ENCODE measurements at places on chromosomes 1 and 21.

- no peak for DNase-seq
Observed at GRCh38 chr1:58780836-58781452, 2.9 kb downstream of the JUN start.

GRCh38 chr1:77378723-77379535 is 97.1 kb downstream of the AK5 start:
- DNase-seq, result no peak

DNA sequence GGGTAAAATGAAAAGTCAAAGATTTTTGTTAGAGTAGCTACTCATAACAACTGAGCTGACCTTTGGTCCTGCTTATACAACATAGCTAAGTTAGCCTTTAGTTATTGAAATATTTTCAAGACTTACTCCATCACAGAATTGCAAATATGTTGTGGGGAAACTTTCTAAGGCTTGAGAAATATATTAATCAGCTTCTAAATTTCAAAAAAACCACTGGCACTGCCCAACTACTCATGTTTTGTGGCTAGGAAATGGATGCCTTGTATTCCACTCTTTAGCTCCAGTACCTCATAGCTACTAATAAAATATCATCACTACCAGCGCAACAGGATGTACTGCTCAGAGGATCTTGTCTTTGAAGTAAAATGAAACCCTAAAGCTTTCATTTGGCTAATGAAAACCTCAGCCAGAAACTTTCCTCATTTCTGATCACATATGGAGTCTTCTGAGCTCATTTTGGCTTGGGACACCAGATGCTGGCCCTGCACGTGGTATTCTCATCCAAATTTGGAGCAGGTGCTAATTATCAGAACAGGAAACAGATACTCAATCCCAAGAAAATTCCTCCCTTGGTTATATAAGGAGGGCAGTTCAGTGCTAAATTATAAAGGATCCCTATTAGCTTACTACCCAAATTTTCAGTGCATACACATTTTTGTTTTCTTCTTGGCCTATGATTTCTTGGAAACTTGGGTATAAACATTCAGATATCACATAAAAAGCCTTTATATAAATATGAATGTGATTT is 690.7 kb downstream of the ADGRL2 start:
- DNase-seq, result no peak

- DNase-seq, result no peak
Observed at GRCh38 chr1:192884241-192884640, 75.4 kb downstream of the RGS2 start.

GRCh38 chr1:7344299-7344698 is 426.8 kb upstream of the VAMP3 start:
- DNase-seq, result no peak

DNA sequence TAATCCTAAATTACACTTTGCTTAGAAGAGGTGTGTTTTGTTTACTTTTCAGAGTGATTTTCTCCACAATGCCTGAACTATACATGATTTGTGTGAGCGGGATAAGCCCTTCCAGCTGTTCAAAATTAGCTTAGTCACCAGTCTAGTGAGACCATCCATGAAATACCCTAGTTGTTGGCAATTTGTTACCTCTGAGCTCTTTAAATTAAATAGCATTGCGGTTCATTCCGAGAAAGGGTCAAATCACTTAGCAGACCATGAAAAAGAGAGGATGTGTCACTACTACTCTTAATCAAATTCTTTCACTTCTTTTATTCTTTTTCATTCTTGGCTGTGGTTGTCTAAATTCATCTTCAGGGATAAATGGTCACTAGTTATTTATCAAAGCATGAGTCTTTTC is 11.9 kb upstream of the VAV3 start:
- DNase-seq, result no peak

- no peak for DNase-seq
Observed at GRCh38 chr21:42651515-42652401, 1.7 kb upstream of the PDE9A start.

DNA sequence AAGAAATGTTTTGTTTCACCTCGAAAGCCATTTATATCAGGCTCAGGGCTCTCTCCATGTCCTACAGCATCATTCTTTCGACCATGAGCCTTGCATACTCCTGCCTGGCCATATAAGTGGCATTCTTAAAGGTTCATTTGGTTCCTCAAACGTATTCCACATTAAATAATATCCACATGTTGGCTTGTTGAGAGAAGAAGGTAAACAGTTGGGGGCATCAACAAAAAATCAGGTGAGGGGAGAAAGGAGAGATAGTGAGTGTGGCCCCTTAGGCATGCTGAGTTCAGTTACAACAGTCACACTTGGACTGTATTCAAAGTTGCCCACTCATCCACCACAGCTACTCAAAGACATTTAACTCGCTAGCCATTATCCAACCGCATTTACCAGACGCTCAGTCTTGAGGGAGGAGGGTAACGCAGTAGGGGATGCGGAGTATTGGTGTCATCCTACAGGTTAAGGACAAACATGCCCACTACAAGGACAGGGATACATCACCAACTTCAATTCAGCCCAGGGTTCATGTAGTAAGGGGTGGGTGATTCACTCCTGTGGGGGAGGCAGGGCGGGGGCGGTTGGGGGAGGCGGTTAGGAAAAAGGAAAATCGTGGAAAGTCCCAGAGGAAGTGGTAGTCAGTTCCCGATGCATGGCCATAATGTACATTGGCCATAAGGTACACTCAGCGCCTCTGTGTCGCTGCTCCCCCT is 1.4 kb downstream of the ZNF697 start:
- DNase-seq, result no peak

DNA sequence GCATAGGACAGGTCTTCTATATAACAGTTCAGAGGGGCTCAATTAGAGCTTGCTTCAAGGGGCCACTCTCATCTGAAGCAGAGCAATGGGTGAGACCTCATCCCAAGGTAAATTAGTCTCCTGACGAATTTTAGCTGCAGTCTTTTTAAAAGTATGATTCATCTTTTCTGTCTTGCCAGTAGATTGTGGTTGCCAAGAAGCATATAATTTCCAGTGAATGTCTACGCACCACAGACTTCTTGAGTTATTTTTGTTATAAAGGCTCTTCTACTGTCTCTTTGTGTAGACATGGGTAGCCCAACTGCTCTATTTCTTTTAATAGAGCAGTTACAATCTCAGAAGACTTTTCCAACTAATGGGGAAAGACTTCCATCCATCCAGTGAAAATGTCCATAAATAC is 108.9 kb upstream of the FMN2 start:
- no peak for DNase-seq

GRCh38 chr21:39386194-39386593 is 37.3 kb upstream of the HMGN1 start:
- peak; percentile 36 for DNase-seq

- no peak for DNase-seq
Observed at GRCh38 chr1:155186794-155187455, 13.3 kb downstream of the TRIM46 start.

DNA sequence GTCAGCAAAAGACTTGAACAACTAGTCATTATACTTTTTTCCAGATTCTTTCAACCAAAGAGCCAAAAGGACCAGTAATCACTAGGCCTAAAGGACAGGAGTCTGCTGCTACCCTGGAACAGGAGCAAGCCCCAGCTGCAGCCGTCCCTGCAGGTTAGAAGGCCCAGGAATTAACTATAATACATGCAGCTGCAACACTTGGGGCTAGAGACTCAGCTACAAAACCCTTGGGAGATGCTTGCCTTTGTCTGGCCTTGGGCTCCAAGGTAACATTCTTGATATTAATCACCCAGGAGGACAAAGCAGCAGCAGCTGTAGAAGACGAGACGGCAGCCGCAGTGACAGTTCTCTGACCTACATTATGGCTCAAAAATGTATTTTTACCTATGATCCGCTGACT is 841.2 kb upstream of the ADGRL4 start:
- no peak for DNase-seq

DNA sequence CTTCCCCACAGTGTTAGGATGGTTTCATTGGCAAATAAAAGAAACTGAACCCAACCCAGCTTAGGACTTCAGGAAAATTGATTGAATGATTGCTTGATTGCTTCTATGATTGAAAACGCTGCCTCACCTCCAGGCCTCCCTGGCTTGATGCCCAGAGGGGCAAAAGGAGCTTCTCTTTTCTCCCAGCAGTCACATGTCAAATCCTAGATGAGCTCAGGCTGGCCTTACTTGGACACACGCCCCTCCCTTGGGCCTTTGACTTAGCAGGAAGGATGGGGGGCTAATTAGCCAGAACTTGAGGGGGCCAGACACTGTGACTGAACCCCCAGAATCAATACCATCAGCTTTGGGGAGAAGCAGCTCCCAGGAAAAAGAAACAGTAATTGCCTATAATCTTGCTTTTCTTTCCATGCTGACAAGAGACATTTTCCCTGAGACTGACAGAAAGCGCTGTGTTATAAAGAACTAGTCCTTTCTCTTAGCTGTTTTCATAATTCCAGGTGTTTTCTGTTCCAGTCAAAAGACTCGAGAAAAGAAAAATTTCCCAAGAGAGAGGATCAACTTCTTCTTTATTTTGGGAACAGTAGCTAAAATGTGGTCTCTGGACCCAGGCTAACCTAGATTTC is 50.8 kb upstream of the ATP5PO start:
- no peak for DNase-seq

DNA sequence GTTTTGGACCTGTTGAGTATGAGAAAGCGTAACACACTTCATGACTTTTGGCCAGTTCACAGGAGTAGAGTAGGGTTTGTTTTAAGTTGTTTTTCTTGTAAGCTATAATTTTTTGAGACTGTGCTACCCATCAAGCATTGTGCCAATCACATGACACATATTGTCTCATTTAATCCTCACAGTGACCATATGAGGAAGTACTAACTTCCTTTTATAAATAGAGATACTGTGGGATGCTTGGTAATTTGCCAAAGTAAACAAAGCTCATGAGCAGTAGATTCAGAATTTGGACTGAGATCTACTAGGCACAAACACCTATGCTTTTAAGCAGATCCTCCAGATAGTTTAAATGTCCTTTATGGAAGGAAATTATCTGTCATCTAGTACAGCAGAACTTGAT is 178.3 kb downstream of the CACNA1E start:
- no peak for DNase-seq

GRCh38 chr1:16205891-16206546 is 6.4 kb downstream of the ARHGEF19 start:
- no peak for DNase-seq

GRCh38 chr1:109151146-109151990 is 37.5 kb downstream of the ELAPOR1 start:
- DNase-seq, result no peak

- no peak for DNase-seq
Observed at GRCh38 chr1:89361681-89362080, 2.2 kb upstream of the GBP6 start.

GRCh38 chr1:227948493-227949260 is 945 bp upstream of the WNT9A start:
- DNase-seq, result no peak

DNA sequence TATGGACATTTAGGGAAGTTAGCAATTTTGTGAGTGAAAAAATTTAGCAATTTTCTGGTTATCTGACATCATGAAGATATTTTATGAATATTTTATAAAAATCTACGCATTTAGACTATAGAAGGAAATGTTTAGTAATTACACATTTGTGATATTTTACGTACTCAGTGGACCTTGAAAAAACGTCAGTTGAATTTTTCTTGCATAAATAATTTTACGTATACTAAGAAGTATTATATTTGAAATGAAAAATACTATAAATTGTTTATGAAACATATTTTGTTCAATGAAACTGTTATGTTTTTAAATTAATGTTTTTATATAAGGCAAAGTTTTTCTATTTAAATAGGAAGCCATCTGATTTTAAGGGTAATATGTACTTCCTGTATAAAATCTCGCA is 462.8 kb downstream of the NCAM2 start:
- DNase-seq, result no peak
